ENCODE measurements at places on chromosomes 12 and 14.
A peak's percentile ranks its signal among the peaks of the same experiment; 100 is the strongest.

DNA sequence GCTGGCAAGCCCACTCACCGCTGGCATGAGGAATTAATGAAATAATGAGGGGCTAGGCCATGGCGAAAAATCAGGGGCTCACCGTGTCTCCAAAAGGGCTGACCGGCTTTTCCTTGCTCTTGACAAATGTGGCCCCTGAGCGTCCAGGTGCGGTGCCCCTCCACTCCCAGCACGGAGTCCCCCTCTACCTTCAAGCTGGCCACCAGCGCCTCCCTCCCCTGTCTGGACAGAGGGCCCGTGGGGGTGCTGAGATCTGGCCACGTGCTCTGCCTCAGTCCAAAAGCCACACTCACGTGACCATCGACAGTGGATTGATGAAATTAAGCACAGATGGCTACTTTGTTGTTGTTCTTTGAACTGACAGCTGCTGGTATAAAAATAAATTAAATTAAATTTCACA is 78.8 kb upstream of the BCL11B start:
- DNase-seq: no peak

DNA sequence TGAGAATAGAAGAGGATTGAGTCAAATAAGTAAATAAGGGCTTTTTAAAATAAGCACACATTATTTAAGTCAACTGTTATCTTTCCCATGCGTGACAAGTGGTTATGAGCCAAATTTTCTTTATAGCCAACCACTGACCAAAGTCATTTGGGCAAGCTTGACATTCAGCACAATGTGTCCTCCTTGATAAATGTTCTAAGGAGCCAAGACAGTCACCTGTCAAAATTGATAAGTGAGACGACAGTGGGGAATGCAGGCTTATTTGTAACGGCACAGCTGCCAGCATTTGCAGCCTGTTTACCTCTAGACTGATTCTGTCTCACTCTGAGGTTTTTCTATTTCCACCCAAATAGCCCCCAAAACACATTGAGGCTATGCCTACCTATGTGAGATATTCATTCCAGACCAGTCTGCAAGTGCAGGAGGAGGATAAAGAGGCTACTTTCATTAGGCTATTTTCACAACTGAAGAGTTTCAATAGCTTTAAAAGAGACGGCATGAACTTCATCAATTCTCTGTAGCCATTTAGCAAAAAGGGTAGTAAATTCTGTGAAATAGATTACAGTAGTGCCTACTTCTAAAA is 339.5 kb downstream of the PDZRN4 start:
- no peak for DNase-seq

DNA sequence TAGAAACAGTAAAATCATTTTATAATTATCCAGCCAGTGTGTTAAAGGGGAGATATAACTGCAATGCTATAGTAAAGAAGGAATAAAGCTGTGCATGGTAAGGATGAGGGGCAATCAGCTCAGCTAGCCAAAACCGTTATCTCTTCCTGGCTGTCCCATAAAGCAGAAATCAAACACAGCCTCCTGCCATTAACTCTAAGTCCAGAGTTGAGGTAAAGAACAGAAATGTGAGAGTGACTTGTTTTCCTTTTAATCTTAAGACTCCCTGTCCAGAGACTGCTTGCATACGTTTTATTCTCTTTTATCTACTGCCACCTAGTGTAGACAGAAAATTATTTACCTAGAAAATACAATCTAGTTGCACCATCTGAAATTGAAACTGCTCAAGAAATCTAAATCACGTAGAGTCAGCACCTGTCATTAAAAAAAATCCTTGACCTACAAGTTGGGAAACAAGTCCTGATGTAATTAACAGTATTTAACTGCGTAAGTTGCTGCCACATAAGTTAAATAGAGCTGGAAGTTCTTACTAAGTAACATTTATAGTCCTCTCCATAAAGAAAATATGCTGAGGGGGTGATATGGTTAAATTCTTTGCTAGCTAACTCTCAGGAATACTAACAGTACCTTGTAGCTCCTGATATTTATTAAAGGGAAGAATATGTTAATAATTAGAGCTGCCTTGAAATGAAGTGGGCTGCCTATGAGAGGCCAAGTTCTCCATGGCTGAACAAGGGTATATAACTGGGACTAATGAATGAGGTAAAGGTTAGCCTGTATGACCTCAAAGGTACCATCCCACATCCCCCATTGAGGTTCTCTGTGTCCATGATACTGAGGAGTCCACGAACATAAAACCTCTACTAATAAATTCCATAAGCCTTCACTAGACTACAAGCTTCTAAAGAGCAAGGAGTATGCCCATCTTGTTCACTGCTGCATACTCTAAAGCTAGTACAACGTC is 62.7 kb downstream of the GALNT4 start:
- DNase-seq: no peak

GRCh38 chr12:54765652-54766051 is 88.7 kb upstream of the MUCL1 start:
- no peak for DNase-seq

DNA sequence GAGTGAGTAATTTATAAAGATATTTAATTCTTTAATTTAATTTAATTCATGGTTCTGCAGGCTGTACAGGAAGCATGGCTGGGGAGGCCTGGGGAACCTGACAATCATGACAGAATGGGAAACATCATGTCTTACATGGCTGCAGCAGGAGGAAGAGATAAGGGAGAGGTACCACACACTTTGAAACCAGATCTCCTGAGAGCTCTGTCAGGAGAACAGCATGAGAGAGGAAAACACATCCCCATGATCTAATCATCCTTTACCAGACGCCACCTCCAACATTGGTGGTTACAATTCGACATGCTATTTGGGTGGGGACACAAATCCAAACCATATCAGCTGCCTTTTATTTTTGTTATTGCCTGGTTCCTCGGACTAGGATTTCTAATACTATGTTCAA is 928.6 kb downstream of the TMEM121 start:
- DNase-seq: no peak

DNA sequence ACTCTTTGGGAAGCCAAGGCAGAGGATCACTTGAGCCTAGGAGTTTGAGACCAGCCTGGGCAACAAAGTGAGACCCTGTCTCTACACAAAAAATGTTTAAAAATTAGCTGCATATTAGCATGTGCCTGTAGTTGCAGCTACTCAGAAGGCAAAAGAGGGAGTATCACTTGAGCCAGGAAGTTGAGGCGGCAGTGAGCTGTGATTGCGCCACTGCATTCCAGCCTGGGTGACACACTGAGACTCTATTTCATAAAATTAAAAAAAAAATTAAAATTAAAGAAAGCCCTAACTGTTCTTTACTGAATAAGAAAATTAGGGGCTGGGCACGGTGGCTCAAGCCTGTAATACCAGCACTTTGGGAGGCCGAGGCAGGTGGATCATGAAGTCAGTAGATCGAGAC is 27.0 kb downstream of the SENP1 start:
- no peak for DNase-seq

- no peak for DNase-seq
Observed at GRCh38 chr12:61853945-61854344, 406.3 kb upstream of the USP15 start.

DNA sequence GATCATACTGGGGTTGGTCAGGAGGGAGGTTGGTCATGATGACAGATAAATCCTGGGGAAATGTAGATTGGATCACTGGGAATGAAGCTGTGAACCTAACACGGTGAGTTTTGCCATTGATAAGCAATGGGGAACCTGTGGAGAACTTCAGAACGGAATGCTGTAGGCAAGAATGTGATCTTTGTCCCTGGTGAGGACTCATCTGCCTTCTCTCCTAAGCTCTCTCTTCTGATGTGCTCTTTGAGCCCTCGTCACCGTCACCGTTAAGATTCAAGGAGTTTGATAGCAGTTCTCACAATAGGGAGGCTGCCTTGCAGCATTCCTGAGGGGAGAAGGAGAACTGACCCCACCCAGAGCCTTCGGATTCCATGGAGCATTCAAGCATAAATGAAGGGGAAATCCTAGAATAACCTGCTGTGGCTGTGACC is 217.6 kb downstream of the ANO6 start:
- no peak for DNase-seq

DNA sequence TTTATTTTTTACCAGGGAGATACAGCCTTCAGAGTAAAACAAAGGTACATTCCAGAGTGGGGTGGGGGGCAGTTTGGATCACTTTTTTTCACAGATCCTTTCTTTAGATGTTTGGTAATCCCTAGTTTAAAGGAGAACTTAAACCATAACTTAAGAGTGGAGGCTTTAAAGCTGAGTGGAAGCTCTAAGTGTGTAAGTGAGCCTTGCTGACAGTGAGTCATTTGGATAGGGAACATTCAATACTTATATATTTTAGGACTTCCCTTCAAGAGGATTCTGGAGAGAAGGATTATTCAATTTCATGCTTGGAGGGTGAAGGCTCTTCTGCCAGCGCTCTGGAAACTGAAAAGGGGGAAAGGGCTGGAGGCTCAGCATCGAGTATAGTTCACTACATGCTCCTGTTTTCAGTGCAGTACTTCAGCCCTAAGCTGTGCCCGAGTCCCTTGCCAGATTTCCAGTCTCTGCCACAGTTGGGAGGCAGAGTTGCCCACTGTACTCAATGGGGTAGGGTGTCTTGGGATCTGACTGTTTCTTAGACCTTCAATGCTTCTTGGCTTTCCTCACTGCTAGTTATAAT is 8.4 kb downstream of the PRKAG1 start:
- DNase-seq: no peak

DNA sequence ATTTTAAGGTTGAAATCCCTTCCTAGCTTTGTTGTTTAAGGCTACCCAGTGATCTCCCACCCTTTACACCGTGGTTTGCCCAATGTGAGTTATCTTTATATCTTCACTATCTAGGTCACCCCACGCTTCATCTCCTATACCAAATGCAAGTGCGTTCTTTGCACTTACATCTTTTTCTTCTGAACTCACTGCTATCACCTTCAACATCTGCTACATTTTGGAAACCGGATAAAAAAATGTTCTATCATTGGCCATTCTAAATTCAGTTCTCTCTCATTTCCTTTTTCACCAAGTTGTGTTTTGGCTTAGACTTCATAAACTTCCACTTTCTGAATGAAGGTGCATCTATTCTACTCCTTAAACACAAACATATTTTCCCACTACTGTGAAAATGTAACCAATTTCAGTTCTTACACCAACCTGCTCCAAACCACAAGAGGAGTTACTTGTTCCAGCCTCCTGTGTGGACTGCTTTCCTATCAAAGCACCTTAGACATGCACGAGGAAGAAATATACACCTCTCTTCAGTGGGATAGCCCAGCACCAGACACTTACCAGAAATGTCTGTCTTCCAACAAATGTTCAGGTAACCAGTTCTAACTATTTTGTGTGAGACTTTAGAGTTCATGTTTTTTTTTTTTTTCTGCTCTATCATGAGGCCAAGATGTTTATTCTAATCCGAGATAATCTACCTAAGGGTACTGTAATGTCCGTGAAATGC is 21.9 kb downstream of the CLEC9A start:
- no peak for DNase-seq

GRCh38 chr14:22796087-22796707 is 19.0 kb downstream of the SLC7A7 start:
- no peak for DNase-seq

GRCh38 chr14:64296561-64296960 is 2.4 kb upstream of the ESR2 start:
- no peak for DNase-seq

- no peak for DNase-seq
Observed at GRCh38 chr12:78864870-78865463, 393 bp downstream of the SYT1 start.

- DNase-seq: no peak
Observed at GRCh38 chr14:65035049-65035448, 48.4 kb downstream of the FNTB start.

DNA sequence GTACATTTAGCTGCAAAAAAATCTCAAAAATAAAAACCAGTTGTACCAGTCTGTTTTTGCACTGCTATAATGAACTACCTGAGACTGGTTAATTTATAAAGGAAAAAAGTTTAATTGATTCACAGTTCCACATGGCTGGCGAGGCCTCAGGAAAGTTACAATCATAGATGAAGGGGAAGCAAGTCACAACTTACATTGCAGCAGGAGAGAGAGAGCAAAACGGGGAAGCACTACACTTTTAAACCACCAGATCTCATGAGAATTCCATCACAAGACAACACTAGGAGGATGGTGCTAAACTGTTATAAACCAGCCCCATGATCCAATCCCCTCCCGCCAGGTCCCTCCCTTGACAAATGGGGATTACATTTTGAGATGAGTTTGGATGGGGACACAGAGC is 186.0 kb downstream of the TMTC3 start:
- no peak for DNase-seq

DNA sequence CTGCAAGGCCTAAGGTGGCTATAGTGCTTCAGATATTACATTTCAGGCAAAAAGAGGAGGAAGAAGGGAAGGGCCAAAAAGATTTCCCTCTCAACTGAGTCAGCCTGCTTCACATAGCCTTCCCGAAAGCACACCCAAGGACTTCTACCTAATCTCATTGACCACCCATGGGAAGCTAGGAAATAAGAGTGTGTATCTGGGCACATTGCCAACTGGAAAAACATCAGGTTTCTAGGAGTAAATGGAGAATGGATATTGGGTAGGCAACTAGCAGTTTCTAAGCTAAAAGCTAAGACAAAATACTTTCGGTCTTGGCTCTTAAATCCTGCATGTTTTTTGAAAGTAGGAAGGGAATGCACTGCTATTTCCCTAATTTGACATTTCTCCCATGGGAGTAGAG is 221.7 kb upstream of the GRIP1 start:
- no peak for DNase-seq

- no peak for DNase-seq
Observed at GRCh38 chr12:124277394-124278241, 17.3 kb upstream of the RFLNA start.

DNA sequence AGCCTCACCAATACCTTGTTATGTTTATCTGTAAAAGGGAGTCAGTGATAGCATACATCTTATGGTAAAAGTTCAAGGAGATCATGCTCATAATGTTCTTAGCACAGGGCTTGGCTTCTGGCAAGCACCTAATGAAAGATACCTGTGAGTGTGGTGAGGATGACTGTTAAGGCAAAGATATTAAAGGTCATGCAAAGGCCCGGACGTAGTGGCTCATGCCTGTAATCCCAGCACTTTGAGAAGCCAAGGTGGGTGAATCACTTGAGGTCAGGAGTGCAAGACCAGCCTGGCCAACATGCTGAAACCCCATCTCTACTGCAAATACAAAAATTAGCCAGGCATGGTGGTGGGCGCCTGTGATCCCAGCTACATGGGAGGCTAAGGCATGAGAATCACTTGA is 425.9 kb upstream of the TBX3 start:
- DNase-seq: no peak

DNA sequence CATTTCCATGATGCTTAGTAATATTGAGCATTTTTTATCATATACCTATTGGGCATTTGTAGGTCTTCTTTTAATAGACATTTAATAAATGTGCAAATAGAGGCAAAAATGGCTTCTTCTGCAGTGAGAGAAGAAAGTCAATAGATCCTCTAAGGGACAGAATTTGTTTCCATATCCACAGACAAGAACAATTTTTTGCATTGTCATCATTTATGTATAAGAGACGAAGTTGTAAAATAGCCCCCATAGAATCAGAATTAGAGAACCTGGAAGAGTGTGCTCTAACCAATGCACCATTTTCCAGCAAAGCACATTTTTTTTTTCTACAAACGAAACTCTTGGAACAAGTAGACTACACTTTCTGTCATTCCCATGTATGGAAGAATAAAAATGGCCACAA is 365.1 kb upstream of the PDE3A start:
- no peak for DNase-seq

- peak; percentile 56 for DNase-seq
Observed at GRCh38 chr14:51780006-51780692, 80.3 kb upstream of the GNG2 start.

Measured in stimulated activated CD8-positive, alpha-beta memory T cell treated with anti-CD3 and anti-CD28 coated beads, Interleukin-7, amount 100 ng/mL, for 1 hour (primary cell).